ENCODE measurements at places on chromosomes 2 and 18.

DNA sequence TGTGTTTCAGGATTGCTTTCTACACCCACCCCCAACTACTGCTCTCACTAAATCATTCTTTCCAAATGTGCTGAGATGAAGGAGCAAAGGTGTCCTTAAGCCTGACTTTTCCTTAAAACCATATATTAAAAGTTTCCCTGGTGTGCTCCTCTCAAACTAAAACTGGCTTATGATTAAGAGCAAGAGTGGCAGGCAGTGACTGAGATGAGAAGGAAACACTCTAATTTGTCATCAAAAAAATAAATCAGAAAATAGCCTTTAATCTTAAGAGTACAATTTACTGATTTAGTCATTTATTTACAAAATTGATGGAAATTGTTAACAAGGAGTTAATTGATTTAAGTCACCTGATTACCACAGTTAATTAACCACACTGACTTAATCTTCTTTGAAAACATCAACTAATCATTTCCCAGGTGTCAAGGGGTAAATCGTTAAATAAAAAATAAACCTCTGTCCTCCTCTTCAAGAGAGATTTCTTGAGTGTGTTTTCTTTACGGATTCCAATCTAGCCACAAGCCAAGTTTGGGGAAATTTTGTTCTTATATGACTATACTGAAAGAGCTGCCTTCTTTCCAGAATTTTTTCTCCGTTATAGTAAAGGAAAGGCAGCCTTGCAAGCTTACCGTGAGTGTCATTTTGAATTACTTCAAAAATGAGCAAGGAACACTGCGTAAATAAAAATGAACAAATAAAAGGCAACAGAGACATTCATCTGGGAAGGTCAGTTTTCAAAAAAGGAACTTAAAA lies 17.4 kb downstream of the LRP2 start:
- no peak for DNase-seq

GRCh38 chr2:151102226-151102625 lies 159.4 kb downstream of the RBM43 start:
- DNase-seq = no peak

- no peak for DNase-seq
Observed at GRCh38 chr2:132417430-132418035, 928 bp downstream of the GPR39 start.

DNA sequence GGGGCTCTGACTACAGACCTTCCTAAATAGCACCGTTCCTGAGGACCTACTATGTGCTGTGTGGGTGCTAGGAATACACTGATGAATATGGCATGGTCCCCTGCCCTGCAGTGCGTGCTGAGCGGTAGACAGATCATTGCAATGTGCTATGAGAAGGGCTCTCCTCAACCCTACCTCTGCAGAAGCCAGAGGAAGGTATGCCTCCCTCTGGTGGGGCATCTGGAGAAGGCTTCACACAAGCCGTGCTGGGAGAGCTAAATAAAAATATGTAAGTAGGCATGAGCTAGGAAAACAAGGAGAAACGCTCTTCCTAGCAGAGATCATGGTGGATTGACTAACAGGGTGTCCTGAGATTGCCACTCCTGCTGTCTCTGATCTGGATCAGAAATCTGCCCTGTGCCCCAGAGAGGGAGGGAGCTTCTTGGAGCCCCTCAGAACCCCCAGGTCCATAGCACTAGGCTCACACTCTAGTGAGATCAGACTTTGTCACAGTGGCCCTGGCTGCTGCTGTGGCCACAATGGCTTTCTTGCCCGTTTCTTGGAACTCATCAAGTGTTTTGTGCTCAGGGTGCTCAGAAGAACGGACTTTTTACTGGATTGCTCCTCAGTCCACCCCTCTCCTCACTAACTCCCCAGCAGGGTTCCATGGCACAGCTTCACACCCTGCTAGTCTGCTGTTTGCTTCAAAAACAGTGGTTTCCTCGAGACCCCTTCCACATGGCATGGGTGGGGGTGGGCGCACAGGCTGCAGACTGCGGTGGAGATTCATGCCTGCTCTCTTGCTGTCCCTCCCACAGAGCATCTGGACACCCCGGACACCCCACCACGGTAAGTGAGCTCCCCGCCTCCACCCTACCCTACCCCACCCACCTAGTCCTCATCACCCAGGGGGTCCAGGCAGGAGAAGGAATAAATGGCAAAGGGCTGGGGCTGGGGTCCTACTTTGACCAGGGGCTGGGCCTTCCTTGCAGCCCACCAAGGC lies 14.2 kb downstream of the SIGLEC15 start:
- DNase-seq = no peak

GRCh38 chr2:118686346-118686745 lies 161.1 kb downstream of the EN1 start:
- no peak for DNase-seq
